Activated CD4-positive, CD25-positive, alpha-beta regulatory T cell treated with anti-CD3 and anti-CD28 coated beads, Interleukin-2, amount 50 U/mL, for 24 hours (primary cell): ENCODE measurements at places on chromosomes 5 and 9.

- no peak for ATAC-seq
Observed at GRCh38 chr5:24073107-24073506, 565.7 kb downstream of the PRDM9 start.

- no peak for ATAC-seq
Observed at GRCh38 chr5:136028090-136028489, 698 bp upstream of the TGFBI start.

DNA sequence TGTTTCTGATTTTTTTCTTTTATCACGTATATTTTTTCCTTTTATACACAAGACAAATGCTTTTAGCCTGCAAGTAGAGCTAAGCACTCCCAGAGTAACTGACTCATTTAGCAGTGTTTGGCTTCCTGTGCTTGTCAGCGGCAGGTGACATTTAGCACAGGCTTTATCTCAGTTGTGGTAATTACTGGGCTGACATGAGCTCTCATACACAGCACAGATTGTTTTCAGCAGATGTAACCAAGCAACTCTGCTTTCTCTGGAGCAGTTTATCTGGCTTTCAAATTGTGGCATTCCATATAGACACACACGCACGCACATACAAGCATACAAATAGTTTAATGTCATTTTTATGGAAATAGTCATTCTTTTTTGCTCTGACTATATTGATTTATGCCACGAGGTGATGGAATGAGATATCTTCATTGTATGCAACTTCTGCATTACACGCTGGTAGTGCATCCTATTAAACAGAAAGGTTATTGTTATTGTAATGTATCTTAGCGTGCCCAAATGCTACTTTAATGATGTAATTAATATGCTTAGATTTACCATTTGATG, 379.0 kb upstream of the GRAMD2B start:
- no peak for ATAC-seq

DNA sequence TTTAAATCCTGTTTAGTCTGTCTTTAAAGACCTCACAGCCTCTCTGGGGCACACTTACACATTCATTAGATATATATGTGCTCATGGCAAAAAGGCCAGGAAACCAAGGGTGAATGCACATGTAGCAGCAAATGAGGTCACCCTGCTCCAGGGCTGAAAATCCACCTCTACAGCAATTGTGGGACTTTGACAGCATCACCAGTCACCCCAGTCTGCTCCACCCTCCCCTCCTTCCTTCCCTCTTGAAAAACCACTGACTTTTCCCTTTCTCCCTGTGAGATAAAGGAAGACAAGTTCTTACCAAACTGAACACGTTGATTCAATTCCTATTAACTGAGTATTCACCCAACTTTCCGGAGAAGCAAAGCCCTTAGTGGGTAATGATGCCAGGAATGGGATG, 15.2 kb upstream of the SH3RF2 start:
- no peak for ATAC-seq

- no peak for ATAC-seq
Observed at GRCh38 chr5:28249771-28250415, 1211.5 kb upstream of the CDH9 start.
